ENCODE measurements at places on chromosomes 4 and X.

DNA sequence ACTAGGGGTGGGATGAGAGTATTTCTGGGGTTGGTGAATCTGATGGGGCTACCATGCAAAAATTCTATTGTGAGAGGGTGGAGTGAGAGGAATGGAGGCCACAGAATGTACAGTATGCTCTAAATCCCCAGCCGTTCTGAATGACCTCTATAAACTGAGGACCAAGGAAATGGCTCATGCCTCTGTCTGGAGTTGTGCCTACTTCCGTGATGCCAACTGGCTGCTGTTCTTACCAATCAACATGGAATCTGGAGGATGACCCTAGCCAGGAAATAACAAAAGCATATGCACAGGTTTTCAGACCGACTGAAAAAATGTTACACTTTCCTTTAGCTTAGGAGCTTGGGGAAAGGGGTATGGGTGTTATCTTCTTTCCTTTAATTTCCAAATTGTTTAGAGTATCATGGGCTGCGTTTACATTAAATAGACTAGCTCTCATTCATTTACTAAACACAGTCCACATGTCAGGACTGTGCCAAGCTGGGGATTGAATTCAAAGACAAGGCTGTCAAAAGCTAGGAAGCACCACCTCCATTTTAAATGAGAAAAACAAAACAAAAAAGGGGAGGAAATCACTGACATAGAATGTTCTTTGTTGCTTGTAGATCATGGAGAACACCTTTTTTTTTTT, 20.2 kb upstream of the CCKAR start:
- DNase-seq = no peak

GRCh38 chr4:119040694-119041185, 94.9 kb upstream of the MYOZ2 start:
- DNase-seq = no peak

DNA sequence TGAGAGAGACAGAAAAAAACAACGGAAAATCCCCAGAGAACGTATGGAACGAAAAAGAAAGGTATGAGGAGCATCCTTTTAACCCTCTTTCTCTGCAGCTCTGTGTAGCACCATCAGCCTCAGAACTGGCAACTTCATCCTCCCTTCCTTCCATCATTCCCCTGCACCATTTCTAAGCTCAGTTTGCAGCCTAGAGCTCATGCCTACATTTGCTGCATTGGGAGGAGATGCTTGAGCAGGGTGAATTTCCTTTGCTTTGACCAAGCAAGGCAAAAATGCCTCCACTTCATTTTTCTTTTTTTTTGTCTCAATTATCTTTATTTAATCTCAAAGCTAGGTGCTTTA, 67.9 kb downstream of the ANK2 start:
- DNase-seq = no peak

DNA sequence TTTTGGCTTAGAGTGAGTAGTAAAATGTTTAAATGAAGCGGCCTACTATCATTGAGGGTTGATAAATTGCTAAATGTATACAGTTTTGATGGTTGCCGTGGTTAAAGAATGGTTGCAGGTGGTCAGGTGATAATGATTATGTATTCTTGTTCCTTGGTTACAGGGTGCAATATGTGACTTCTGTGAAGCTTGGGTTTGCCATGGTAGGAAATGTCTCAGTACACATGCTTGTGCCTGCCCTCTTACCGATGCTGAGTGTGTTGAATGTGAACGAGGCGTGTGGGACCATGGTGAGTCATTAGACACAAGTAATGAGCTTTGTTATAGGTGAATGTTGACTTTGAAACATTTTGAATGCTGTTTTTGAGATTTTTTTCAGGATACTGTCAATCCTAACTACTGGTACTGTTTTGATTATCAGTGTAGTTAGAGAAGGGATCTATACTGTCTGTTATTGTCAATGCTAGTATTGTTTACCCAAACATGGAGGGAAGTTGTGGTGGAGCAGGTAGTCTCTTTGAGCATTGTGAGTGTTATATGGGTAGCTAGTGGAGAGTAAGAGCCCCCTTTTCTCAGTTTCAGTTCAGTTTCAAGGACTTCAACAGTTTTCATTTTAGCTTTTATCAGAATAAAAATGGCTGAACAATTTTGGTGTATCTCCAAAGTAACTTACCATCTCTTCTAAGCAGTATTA, 8.9 kb downstream of the ZNF330 start:
- no peak for DNase-seq

DNA sequence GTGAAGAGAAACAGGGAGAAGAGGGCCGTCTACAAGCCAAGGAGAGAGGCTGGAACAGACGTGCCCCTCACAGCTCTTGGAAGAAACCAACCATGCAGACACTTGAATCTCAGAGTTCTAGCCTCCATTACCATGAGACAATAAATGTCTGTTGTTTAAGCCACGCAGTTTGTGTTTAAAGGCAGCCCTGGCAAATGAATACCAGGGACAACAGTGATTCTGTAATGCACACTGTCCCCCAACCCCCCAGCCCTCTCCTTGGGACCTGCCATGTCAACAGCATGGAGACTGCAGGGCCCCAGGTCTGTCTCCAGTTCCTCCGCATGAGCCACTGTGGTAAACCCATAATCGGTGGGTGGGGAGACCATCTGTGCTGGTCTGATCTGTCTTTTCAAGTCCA, 348.0 kb upstream of the KLF3 start:
- DNase-seq = no peak

GRCh38 chr4:53088152-53088551, 226.0 kb downstream of the RASL11B start:
- DNase-seq = no peak

DNA sequence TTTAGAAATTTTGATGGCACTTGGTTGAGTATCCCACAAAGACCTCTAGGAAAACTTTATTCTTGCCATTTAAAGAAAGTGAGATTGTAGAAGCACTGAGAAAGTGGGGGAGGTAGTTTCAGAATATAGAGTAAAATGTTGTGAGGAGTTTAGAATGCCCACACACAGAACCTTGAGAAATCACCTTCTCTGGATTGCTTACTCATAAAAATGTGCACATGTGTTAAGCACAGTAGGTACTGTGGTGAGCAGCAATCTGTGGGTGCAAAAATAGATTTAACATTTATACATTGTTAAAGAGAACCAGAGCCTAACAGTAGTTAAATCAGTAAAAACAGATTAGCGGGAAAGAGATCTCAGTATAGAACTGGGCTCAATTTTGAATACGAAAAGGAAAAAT, 201.2 kb upstream of the NWD2 start:
- no peak for DNase-seq

GRCh38 chrX:66020631-66021334, 19.1 kb downstream of the VSIG4 start:
- no peak for DNase-seq

GRCh38 chr4:173039617-173040577, 128.7 kb upstream of the GALNT7 start:
- no peak for DNase-seq

DNA sequence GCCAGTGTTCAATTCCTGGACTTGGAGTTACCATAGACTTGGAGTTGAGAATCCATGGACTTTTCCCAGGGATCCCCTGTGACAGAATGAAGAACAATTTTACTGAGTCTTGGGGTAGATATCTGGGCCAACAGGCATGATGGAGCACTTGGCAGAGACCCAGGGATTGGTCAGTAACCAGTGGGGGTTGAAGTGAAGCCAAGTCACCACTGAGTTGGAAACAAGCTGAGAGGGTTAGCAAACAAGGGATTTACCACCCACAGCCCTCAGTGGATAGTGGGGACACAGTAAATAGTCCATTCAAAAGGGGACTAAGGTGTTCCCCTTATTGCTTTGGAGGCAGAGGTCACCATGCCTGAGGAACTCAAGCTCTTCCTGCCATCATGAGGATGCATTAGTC, 281.7 kb downstream of the PPP1R2C start:
- DNase-seq = no peak

DNA sequence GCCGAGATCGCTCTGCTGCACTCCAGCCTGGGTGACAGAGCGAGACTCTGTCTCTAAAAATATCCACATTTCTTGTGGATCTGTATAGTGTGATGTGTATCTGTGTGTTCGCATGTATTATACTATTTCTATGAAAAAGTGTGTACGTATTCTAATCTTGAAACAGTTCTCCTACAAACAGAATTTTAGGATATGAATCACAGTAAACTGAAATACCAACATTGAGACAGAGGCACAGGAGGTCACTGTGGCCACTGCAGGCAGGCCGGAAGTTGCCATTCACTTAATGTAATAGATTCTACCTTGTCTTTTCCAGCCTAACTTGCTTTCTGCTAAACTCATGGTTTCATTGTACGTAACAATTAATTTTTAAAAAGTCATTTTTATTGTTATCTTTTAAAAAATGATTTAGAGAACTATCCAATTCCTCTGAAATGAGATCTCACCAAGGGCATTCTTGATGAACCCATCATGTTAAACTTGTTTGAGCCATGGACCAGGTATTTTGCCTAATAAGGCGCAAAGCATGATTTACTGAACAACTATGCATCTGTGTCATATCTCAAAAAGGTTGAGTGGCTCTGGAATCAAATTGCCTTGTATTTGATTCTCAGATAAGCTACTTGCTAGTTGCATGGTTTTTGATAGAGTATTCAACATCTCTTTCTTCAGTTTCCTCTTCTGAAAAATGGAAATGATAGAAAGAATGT, 154.9 kb upstream of the GYPA start:
- no peak for DNase-seq

DNA sequence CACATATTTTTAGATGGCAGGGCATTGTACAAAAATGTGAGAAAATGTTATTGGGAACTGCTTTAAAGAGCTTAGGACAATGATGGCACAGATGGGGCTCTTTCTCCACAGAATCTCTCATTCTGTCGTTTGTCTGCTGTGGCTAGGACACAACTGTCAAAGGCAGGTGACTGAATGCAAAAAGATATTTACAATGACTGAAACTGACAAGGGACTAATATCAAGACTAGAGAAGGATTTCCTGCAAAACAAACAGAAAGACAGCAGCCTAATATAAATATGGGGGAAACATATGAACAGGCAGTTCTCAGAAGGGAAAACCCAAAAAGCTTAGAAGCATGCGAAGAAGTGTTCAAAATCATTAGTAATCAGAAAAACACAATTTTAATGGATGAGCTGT, 177.5 kb upstream of the AFF2 start:
- no peak for DNase-seq

DNA sequence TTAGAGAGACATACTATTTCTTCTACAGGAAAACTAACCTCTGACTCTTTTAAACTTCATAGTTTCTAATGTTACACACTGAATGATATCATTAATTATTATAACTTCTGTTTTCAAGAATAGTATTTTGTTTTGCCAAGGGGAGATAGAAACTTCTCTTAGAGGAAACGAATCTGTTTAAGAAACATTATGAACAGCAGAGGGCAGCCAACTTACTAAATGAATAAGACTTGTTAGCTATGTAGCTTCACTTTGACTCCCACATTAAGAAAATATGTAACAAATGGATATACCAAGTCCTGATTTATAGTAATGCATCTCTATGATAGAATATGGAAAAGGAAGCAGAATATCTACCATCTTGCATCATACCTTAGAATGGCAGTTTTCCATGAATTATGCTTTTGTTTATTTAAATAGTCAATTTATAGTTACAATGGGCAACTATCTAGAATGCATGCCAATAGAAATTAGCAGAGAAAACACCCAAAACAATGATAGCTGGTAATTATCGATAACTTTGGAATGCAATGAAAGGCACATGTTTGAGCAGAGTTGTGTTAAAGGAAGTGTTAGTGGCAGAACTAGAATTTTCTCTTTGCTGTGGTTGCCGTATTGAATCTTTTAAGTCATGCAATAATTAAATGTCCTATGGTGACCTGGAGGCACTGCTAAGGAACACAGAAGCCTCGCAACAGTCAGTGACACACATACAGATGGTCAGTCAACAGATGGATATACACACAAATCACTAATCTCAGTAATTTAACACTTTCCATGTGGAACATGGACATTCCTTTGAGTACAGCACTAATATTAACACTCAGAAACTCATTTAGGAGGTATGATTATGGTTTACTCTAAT, 105.7 kb upstream of the PDLIM3 start:
- DNase-seq = no peak

DNA sequence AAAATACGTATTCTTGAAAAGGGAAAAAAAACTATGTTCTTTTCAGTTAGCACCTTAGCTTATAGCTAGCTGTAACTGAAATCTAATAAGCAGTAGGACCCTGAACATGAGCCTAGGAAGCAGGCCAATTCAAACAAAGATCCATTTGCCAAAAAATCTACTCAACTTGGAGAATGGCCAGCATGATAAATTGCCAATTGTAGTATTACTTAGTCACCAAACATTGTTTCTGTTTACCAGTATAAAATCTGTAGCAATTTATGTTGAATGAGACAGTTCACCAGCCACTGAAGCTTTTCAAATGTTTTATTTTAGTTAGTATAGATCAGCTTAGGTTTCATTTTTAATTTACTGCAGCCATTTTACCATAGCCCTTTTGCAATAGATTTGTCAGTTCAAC, 323.6 kb upstream of the DIPK2B start:
- no peak for DNase-seq

- DNase-seq = no peak
Measured at GRCh38 chrX:7985568-7985967, 58.4 kb upstream of the PNPLA4 start.

- DNase-seq = no peak
Measured at GRCh38 chr4:96894621-96895020, 1054.7 kb downstream of the PDHA2 start.

DNA sequence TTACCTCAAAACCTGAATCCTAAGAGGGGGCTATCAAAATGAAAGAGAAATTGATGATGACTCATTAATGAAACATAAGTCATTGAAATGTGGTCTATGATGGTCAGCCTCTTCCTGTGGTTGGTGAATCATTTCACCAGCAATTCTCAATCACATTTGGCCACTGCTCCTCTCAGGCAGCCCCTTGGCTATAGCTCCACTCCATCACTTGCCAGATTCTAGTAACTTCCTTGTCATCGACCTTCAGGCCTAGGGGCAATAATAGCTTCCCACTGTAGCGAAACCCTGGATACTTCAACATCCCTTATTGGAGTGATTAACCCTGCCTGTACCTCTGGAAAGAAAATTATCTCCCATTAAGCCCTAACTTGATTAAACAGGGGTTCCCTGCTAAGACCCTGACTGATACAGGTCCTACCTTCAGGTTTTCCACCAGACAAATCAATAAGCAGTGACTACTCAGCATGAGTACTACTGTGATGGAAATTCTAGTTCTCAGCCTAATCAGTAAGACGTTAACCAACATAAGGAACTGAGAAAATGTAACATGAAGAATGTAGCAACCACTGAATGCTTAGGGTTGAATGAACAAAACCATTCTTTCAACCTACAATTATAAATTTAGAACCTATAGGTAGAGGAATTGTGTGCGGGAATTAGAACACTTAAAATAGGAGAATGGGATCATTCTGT, 30.4 kb downstream of the ADH7 start:
- no peak for DNase-seq

GRCh38 chr4:123589301-123589700, 192.7 kb downstream of the SPRY1 start:
- DNase-seq = no peak

Data from islet precursor cell (in vitro differentiated cells).